GM10248 (cell line): ENCODE measurements at places on chromosomes 11 and 22.
A peak's percentile ranks its signal among the peaks of the same experiment; 100 is the strongest.

- DNase-seq, result no peak
Observed at GRCh38 chr11:43921561-43922294, 20.7 kb upstream of the C11orf96 start.

GRCh38 chr11:121047926-121048325 is 24.0 kb downstream of the TBCEL start:
- no peak for DNase-seq

DNA sequence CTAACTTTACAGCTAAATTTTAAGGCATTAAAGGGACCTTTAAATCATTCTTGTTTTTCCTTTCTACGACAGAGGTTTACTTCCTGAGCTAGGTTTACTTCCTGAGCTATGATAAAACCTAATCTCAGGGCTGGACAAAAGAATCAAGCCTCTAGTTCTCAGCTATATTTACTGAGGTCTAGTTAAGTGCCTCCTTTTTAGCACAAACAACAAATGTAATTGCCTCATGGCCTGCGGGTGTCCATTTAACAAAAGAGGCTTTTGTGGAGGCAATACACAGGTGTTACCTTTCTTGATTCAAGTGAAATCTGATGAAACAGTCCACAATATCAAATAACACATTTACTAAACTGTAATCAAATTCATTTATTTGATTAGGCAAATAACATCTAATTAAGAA is 67.3 kb downstream of the IMMP1L start:
- no peak for DNase-seq

- no peak for DNase-seq
Observed at GRCh38 chr22:35425971-35426800, 26.2 kb downstream of the MCM5 start.

DNA sequence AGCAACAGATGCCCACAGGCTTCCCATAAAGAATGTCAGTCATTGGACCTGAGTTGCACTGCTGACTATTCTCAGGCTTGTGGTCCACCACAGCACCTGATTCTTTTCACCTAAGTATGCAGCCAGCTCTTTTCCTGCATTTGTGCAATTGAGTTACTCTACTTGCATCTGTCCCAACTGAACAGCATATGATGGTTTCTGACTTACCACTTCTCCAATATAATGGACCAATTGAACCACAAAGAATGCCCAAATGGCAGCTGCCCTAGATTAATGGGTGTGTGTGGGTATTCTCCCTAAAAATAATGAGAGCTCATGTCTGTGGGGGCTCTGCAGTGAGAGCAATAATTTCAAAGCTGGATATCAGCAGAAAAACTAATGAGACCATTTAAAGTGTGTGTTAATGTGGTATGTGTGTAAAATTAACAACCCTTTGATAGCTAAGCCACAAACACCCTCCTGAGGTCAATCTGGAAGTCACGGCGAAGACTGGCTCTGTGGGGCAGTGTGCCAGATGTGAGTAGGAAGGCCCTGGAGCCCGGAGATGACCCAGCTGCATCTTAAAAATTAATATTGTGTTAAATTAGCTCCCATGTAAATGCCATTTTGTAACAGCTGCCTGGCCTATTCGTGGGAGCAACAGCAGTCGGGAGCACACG is 43.8 kb downstream of the SC5D start:
- DNase-seq, result no peak

GRCh38 chr11:19519912-19520641 is 192.6 kb upstream of the NAV2 start:
- no peak for DNase-seq

GRCh38 chr11:13343067-13343466 is 65.5 kb downstream of the BMAL1 start:
- DNase-seq, result peak; percentile 45

GRCh38 chr11:129790106-129790505 is 25.5 kb upstream of the TMEM45B start:
- no peak for DNase-seq

DNA sequence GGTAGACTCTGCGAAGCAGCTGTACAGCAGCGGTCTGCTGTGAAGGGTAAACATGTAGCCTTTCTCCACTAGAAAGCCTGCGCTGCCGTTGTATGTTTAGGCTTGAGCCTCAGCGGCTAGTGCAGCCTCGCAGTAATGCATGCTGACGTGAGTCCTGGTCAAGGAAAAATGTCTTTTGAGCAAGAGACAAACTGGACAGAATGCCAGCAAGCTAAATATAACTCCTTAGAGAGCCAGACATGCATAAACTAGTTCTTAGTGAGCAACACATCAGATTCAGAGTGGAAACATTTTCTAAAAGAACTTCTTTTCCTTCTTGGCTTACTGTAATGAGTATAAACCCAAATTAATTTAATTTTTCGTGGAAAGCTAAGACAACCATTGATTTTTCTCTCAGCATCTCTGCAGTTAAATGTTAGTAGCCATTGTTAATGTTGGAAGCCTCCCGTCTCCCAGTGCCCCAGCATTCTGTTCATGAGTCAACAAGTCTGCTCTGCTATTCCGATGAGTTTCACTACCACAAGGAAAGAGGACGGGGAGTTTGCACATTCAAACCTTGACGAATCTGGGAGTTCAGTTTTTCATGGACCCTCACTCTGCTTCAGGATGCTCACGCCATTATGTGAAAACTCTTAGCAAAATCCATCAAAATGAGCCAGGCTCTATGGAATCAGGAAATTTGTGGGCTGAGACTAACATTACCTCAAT is 51.4 kb downstream of the JAM3 start:
- no peak for DNase-seq

GRCh38 chr11:32071811-32072210 is 19.1 kb upstream of the RCN1 start:
- DNase-seq, result no peak

DNA sequence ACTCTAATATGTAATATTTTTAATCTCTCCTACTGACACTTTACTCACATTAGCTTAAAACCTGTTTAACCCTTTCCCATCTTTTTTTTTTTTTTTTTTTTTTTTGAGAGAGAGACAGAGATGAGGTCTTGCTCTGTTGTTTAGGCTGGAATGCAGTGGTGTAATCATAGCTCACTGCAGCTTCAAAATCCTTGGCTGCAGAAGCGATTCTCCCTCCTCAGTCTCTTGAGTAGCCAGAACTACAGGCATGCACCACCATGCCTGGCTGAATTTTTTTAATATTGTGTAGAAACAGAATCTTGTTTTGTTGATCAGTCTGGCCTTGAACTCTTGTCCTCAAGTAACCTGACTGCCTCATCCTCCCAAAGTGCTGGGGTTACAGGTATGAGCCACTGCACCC is 37.3 kb downstream of the PAMR1 start:
- DNase-seq, result no peak

- DNase-seq, result no peak
Observed at GRCh38 chr11:3050386-3051195, 6.6 kb downstream of the CARS1 start.

GRCh38 chr11:8739309-8739793 is 56.8 kb downstream of the RPL27A start:
- no peak for DNase-seq

DNA sequence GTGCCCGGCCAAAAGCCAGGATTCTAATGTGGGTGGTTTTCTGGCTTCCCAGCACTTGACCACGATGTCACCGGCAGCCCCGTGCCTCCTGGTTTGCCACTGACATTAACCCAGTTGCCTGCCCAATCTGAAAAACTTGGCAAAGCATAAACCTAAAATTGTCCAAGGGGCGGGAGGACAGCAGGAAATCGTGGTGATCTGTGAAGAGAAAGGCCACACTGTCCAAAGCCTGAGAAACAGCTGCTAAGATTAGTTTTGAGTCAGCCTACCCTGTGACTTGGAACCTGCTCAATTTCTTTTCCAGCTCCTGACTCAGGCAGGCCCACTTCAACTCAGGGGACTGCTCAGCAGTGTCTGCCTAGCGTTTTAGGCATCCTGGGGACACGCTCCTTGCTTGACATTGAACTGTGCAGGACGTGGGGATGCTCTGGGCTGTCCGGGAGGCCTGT is 8.2 kb upstream of the F2 start:
- no peak for DNase-seq

DNA sequence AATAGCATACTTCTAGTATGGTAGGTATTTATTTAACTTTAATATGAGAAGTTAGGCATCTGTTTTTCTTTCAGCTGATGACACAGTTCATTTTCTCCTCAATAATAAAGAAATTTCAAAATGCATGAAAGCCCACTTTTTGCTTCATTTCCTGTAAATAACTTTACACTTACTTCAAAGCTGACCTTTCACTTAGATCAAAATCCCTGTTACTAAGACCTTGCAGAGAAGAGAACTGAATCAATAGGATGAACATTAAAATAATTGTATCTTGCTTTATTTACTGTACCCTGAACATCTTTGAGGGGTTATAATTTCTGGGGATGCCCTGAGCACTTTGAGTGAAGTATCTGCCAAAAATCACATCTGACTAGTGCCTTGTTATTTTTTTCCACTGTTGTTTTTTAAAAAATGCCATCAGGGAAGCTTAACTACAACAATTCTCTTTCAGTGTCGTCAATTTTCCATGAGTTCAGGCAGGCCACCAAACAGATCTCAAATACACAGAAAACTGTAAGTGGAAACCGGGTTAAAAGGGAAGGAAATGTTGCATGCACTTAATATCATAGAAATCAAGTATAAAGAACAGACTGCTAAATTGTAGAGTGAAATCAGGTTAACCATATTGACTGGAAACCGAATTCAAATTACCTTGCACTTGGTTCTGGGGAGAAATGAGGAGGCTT is 206.2 kb downstream of the MAML2 start:
- no peak for DNase-seq

- DNase-seq, result no peak
Observed at GRCh38 chr22:44348971-44349560, 36.3 kb upstream of the SHISAL1 start.

DNA sequence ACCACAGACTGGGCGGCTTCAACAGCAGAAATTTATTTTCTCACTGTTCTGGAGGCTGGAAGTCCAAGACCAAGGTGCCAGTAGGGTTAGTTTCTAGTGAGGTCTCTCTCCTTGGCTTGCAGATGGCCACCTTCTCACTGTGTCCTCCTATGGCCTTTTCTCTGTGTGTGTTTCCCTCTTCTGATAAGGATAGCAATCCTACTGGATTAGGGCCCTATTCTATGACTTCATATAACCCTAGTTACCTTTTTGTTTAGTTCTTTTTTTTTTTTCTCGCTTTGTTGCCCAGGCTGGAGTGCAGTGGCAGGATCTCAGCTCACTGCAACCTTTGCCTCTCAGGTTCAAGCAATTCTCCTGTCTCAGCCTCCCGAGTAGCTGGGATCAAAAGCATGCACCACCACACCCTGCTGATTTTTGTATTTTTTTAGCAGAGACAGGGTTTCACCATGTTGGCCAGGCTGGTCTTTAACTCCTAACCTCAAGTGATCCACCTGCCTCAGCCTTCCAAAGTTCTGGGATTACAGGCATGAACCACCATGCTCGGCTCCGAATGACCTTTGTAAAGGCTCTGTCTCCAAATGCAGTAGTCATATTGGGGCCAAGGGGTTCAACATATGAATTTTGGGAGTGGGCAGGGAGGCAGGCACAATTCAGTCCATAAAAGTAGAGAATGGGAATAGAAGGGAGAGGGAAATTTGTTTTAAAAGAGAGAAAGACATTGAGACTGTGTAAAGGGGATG is 25.5 kb upstream of the NNMT start:
- no peak for DNase-seq

GRCh38 chr22:39098576-39098975 is 1.5 kb downstream of the APOBEC3H start:
- peak; percentile 23 for DNase-seq

DNA sequence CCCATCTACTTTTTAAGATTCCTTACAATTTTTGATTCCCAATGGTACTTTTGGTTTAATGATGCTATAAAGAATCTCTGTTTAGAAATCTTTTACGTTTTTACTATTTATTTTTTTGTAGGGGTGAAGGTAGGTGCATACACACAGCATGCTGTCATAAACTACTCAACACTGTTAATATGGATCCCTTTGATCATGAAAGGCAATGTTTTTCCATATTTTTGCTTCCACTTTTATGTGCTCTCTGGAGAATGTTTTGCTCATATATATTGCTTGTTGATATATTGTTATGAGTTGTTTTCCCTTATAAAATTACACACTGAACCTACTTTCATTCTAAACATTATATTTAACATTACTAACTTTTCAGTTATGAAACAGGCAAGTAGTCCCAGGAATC is 123.6 kb upstream of the TP53AIP1 start:
- no peak for DNase-seq

DNA sequence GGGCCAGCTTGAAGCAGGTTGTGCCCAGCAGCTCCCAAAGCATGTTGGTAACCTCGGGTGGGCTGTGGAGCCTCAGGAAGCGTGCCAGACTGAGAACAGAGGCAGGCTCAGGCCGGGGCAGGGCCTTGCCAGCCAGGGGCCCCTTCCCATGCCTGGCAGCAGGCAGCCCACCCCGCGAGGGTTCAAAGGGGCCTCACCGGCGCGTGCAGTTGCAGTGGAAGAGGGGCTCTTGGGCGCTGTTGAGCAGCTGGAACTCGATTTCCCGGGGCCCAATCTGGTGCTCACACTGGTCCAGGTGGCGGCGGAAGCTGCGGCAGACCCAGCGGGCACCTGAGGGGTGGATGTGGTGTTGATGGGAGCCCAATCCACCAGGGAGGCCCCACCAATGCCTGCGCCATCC is 3.6 kb downstream of the PLA2G3 start:
- no peak for DNase-seq

GRCh38 chr11:114075891-114076441 is 16.5 kb downstream of the ZBTB16 start:
- DNase-seq, result no peak

- no peak for DNase-seq
Observed at GRCh38 chr11:62981743-62982142, 3.0 kb downstream of the SLC22A6 start.

GRCh38 chr22:47209547-47210023 is 447.1 kb downstream of the TBC1D22A start:
- no peak for DNase-seq

DNA sequence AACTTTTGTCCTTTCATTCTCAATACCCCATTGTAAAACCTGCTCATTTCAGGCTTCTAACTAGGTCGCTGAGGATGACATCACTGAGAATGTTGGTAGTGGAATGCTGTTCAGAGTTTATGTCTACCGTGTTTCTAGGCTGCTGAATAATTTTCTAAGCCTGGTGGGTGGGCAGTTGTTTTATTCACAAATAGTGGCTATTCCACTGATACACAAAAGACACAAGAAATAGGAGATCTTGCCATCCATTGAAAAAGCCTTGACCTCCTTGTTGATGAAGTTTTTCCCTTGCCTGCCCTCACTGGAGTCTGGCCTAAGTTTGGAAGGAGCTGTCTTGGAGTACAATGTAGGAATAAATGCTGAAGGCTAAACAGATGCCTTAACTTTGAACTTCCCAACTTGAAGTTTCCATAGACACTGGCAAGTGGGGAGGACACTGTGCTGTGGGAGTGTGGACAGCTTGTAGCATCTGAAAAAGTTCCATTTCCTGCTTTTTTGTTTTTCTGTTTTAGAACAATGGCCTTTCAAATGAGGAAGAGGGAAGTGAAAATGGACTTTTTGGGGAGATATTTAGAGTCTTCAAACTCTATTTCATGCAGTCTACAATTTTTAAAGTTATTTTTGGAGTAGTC is 59.2 kb downstream of the TRIM44 start:
- peak; percentile 26 for DNase-seq
